A172 (cell line): ENCODE measurements at places on chromosomes 7 and 10.

DNA sequence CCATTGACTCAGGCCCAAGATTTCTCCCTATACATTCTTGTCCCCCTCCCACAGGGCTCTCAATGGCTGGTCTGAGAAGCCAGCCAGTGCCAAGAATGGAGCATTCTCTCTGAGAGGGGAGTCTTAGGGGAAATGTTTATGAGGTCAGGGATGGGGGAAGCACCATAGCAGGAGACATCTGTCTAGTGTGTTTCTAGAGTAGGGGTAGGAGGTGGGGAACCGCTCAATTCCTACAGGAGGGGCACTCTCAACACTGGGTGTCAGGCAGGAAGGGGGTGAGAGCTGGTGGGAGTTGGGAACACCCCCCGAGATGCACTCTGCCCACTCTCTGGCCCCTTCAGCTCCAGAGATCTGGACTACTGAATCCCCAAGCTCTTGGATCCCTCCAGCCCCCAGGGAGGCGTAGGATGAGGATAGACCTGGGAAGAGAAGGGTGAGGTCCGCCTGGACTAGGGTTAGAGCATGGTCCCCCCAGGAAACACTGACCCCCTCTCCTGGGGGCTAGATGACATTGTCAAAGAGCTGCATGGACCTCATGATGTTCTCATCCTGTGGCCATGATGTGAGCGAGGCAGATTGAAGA is 8.7 kb upstream of the OGA start:
- no peak for DNase-seq

DNA sequence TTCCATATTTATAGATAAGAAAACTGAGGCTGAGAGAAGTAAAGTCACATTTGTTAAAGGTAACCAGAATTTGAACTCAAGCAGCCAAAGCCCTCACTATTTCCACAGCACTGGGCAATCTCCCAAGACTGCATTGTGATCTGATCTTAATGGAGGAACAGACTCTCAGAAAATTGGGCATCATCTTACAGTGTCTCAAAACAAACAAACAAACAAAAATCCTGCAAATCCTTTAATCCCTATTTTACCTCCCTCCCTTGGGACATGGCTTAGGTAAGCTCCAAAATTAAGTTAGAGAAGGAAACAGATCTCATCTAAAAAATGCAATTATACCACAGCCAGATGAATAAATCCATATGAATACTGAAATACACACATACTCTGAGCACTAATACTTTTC is 57.5 kb downstream of the FHIP2A start:
- DNase-seq, result no peak

- no peak for DNase-seq
These were observed 152.9 kb downstream of the CCDC3 start for GRCh38 chr10:12848439-12849173.

DNA sequence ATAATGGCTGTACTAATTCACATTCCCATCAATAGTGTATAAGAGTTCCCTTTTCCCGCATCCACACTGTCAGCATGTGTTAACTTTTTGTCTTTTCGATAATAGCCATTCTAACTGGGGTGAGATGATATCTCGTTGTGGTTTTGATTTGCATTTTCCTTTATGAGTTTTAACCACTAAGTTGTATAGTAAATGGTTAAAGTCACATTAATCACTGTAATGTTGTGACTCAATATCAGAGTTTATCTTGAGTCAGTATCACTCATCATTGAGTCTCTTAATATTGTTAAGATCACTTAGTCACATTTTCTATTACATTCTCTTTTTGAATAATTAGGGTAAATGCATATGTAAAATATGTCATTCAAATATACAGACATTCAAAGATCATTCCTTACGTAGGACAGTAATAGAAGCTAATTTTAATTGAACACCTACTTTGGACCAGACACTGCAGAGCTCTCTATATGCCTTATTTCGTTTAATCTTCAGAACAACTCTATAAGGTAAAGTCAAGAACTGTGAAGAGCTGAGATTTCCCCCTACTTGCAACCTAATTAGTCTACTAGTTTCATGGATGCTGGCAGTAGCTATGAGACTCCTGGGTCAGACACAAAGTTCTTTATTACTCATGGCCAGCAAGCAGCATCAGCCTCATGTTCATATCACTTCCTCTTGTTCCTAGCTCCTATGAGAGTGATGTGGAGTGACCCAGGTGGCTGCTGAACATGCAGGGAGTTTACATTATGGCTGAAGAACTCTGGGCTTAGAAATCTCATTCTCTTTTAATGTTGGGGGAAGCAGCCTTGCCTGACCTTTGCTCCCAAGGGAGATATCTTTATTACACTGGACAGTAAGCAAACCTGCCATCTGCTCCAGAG is 30.5 kb downstream of the CREB5 start:
- DNase-seq, result peak; percentile 24

DNA sequence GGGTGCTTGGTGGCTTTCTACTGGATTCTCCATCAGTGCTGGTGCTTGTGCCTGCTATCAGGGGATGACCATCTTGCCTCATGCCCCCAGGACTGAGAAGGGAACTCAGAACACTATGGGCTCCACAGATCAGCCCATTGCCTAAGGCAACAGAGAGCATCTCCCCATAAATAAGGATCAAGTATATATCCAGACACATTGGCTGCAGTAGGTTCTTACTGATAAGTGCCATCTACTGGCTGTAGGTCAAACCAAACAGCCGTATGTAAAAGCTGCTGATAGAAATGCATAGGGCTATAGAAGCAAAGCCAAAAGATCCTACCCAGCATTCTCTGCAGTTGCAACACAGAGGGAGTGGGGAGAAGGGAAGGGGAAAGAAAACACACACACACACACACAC is 153.7 kb downstream of the CDK14 start:
- no peak for DNase-seq

- no peak for DNase-seq
These were observed 10.7 kb downstream of the LZTS2 start for GRCh38 chr10:101010329-101010728.

- no peak for DNase-seq
These were observed 329.2 kb upstream of the NPVF start for GRCh38 chr7:25557379-25557917.

DNA sequence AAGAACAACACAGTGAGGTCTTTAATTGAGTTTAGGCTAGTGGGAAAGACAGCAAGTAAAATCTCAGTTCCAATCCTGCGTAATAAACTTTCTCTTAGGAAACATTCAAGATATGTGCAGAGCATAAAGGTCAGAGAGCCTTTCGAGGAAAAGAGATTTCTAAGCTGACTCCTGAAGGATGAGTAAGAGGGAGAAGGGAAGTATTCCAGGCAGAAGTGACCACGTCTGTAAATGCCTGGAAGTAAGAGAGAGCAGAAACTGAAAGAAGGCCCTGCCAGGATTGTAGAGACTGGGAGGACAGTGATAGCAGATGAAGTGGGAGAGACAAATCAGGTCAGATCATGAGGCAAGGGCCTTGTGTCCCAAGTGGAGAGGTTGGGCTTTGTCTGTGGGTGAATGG is 41.8 kb downstream of the PNLIPRP3 start:
- peak; percentile 4 for DNase-seq

GRCh38 chr10:47402641-47403301 is 18.7 kb upstream of the ZNF488 start:
- DNase-seq, result peak; percentile 97

DNA sequence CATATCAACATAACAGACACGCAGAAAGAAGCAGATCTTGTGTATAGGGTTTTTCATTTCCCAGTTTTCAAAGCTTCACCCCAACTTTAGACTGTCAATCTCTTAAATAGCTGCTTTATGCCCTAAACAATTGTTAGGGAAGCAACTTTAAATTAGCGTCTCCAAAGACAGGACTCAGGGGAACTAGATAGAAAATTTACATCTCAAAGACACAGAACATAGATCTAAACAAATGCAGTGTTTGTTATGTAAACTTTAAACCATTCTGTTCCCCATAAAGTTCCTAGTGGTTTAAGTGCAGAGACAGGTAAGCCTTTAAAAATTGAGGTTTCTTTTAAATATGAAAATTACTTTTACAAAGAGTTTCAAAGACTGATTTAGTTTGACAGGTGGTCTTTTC is 379.2 kb upstream of the GHITM start:
- DNase-seq, result no peak

DNA sequence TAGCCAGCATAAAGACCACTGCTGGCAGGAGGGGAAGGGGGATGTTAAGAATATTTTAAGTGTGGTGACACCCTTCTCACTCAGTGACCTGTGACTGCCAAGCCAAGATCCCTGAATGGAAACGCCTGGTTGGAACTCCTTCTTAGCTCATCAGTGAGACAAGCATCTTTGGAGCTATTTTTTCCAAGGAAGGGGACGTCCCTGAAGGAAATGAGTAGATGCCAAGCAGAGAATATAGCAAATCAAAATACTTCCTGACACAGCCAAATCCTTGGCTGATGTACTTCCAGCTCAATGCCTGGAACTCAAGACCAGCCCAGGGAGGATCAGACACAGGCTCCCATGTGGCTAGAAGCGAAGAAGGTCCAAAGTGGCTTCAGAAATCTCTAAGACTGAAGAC is 82.2 kb downstream of the SORBS1 start:
- no peak for DNase-seq

DNA sequence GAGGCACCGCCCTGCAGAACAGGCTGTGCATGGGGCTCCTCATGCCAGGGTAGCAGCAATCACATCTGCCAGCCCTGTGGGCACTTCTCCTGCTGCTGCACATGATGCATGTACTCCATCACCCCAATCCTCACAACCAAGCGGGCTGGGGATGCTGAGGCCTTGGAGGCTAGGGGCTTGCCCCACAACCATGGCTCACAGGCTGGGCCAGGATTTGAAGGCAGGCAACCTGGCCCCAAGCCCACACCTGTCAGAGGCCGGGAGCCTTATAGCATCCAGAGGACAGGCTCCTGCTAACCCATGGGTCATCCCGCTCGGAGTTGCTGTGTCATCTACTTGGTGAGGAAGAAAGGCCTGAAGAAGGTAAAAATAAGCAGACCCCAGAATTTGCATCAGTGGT is 2.2 kb downstream of the POLM start:
- no peak for DNase-seq

- no peak for DNase-seq
These were observed 86.3 kb upstream of the NPS start for GRCh38 chr10:127462643-127463295.

DNA sequence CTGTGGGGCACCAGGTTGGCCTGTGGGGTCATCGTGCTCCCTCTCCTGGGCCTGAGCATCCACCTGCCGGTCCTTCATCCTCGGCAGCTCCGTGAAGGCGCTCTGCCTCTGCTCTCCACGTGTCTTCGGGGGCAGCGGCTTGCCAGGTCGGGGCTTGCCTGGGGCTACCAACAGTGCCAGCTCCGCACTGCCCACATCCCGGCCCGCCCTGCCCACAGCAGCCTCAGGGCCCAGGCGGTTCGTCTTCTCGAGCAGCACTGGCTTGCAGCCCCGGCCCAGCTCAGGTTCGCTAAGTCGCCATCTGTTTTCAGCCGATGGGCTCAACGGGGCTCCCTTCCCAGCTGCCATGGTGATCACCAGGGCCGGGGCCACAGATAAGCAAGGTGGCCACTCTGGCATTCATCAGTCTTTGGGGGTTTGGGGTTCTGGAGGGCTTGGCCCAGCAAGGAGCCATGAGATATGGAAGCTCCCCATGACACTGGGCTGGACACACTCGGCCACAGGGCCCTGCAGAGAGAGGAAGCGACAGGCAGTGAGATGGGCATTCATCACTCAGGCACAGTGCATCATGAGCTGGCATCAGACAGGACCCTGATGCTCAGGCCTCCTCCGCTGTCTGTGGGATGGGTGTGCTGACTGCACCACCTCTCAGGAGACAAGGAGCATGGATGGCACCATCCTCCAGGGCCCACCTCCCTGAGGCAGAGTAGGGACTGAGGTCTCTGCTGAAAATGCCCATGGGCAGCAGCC is 15.5 kb downstream of the ZNF488 start:
- no peak for DNase-seq

DNA sequence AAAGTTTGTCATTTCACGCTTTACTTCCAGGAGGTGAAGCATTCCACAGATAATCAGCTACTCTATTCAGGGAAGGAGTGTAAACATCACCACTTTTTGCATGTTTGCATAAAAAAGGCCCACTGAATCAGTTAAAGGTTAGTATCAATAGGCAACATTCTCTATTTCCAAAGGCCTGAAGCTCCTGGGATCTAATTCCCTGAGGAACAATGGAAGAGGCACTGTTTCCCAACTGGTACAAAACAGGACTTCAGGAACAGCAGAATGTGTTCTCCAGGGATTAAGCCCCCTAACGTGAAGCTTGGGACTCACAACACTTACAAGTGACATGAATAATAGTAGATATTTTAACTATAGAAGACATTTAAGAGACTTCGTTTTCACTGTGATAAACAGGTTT is 6.1 kb downstream of the LRRN3 start:
- no peak for DNase-seq

- DNase-seq, result no peak
These were observed 102.4 kb downstream of the OAT start for GRCh38 chr10:124316326-124316725.

DNA sequence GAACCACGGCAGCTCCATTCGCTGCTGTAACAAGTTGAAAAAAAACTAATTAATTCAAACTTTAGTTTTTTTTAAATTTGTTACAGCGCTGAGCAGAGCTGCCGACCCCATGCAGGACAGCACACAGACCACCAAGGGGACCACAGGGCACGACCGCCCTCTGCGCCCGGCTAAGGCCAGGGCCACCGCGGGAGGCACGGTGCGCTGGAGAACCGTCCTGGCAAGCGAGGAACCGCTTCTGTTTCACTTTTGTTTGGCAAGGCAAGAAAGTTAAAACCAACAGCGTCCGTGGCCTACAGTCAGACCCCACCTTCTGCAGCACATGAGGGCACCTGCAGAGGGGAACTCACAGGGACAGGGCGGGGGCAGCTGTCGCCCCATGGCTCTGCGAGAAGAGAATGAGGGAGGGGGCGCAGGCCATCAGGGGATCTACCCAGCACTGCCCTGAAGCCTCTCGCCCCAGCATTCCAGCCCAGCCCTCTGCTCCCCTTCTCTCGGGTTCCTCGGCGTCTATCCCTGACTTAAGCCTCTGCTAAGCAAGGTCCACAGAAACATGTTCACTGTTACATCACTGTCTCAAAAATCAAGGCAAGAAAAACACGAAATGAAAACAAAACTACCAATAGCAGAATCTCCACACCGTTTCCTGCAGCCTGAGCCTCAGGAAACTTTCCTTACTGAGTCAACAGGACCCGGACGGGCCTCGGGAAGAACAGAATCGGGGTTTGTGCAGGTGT is 204.4 kb downstream of the DIP2C start:
- DNase-seq, result peak; percentile 44

DNA sequence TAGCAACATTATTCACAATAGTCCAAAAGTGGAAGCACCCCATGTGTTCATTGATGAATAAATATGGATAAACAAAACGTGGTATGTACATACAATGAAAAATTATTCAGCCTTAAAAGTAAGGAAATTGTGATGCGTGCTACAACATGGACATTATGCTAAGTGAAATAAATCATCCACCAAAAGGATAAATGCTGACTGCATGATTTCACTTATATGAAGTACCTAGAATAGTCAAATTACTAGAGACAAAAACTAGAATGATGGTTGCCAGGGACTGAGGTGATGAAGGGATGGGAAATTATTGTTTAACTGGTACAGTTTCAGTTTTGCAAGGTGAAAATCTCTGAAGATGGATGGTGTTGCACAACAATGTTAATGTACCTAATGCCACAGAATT is 56.6 kb downstream of the THSD7A start:
- DNase-seq, result no peak
